T-helper 2 cell treated with Interferon-gamma antibody and Interleukin-4, amounts not matched to agents 5 μg/mL and 100 μg/mL, for 36 hours (primary cell): ENCODE measurements at places on chromosomes 2 and 18.

DNA sequence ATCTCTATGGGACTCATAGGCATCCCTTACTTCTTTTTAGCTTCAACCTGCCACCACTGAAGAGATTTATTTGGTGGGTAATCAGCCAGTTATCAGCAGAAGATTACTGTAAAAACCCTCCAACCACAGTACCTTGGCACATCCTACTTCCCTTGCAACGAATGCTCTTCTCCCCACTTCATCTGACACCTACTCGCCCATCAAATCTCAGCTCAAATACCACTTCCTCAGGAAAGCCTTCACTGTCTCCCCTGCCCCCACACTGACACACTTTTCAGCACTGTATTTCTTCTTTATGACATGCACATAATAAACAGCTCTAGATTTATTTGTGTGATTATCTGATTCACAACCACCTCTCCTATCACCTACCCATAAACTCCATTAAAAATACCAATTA lies 3.1 kb downstream of the KDSR start:
- peak; percentile 8 for DNase-seq

GRCh38 chr2:236934166-236934565 lies 151.5 kb upstream of the COPS8 start:
- DNase-seq: no peak

GRCh38 chr2:228927028-228928010 lies 343.8 kb downstream of the PID1 start:
- DNase-seq: no peak

DNA sequence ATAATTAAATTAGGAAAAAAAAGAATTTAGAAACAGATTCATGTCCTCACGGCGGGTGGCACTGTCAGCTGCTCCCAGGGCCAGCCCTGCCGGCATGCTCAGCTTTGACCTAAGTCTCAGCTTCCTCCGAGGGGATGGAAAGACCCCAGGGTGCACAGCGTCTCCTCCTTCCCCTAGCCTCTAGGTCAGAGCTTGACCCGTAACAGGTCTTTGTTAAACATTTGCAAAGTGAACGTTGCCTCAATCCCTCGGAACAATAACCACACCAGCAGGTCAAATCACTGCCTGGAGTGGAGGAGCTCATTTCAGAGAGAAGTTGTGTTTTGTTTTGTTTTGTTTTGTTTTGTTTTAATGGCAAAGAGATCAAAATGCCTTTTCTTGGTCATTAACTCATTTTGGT lies 171.3 kb downstream of the TMEM18 start:
- no peak for DNase-seq

GRCh38 chr2:30721668-30722647 lies 85.3 kb downstream of the CAPN13 start:
- DNase-seq: no peak
